Renal cortical epithelial cell (primary cell): ENCODE measurements at places on chromosomes 4 and X.
A peak's percentile ranks its signal among the peaks of the same experiment; 100 is the strongest.

- no peak for DNase-seq
Measured at GRCh38 chr4:77827343-77827742, 8.2 kb upstream of the CNOT6L start.

DNA sequence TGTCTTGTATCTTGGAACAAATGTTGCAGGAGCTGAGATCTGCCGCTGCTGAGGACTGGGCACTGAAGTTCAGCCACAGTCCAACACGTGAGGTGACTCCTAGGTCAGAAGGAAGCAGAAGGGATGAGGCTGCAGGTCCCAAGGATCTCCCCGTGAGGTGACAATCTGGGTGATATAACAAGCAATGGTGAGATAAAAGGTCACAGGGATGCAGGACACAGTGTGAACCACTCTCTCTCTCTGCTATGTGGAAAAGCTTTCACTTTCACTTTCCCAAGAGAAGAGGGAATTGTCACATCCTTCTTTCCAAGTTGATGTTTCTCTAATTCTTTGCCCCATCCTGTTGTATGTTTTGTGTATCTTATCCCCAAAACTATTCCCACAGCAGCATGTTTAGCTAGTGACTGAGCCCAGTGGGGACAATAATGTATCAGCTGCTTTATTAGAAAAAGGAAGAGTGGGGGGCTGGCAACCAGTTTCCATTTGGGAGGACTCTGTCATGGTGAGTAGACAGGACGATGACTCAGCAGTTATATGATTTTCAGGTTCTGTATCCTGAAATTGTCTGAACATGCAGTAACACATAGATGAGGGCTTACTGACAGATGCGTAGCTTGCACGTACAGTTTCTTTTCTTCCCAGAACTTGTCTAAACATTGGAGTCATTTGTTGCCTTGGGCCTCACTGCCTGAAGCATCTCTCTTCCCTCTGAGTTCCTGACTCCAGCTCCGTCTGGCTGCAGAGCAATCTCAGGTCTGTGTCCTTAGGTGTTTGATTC lies 1415.8 kb upstream of the TENM3 start:
- DNase-seq = peak; percentile 37

GRCh38 chr4:159487284-159487747 lies 384.4 kb downstream of the RAPGEF2 start:
- peak; percentile 67 for DNase-seq

- DNase-seq = no peak
Measured at GRCh38 chr4:8344377-8344776, 74.8 kb downstream of the HTRA3 start.

DNA sequence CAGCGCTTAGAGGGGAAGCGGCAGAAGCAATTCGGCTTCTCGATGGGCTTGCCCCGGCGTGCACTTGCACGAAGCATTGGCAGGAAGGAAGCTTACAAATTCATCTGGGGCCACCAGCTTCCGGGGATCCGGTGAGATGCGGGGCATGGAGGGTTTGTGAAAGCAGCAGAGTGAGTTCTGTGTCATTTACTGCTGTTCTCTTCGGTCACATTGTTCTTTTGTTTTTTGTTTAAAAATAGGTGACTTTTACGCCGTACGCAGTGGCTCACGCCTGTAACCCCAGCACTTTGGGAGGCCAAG lies 47.0 kb downstream of the ASMT start:
- no peak for DNase-seq

DNA sequence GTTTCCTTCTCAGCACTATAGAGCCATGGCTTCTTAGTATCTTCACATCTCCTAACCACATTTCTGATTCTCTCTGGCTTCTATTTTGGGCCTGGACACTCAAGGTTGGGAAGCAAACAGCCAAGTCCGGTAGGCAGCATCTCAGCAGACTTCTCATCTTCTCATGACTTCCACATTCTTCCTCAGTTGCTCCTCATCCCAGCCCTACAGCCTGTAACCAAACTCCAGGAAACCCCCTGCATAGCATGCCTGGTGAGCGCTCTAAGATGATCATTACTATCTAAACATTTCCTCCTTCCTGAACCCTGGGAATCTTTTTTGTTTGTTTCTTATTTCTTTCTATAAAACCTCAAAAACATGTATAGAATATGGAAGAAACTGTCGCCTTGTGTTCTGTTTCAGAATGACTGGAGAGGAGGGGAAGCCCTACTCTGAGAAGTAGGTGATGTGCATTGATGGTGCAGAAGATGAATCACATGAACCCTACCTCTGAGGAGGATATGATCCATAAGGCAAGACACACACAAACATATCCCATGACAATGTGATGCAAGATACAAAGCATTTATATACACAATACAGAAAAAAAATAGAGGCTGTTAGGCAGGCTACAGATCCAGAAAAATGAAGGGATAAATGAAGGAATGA lies 219.8 kb upstream of the GYPA start:
- DNase-seq = no peak

- no peak for DNase-seq
Measured at GRCh38 chrX:50100188-50100587, 100.6 kb downstream of the AKAP4 start.

- DNase-seq = peak; percentile 45
Measured at GRCh38 chr4:81723927-81724587, 252.3 kb upstream of the RASGEF1B start.

- no peak for DNase-seq
Measured at GRCh38 chr4:4720646-4721045, 138.8 kb upstream of the MSX1 start.

- peak; percentile 64 for DNase-seq
Measured at GRCh38 chr4:4606321-4606720, 64.5 kb upstream of the STX18 start.

- DNase-seq = no peak
Measured at GRCh38 chr4:71275570-71275969, 63.2 kb upstream of the SLC4A4 start.

DNA sequence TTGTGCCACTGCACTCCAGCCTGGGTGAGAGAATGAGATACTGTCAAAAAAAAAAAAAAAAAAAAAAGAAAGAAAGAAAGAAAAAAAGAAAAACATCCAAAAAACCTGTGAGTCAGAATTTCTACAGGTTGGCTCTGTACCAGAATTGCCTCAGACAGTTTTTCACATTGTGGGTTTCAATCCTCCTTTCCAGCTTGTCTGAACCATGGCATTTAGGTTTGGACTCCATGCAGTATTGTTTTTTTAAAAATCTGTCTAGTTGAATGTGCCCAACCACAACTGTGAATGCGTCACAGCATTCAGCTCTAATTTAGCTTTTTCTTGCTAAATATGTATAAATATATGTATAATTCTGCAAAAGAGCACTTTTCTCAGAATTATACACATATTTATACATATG lies 31.4 kb upstream of the ARSH start:
- DNase-seq = no peak

- peak; percentile 83 for DNase-seq
Measured at GRCh38 chr4:41177016-41177415, 37.3 kb downstream of the APBB2 start.

DNA sequence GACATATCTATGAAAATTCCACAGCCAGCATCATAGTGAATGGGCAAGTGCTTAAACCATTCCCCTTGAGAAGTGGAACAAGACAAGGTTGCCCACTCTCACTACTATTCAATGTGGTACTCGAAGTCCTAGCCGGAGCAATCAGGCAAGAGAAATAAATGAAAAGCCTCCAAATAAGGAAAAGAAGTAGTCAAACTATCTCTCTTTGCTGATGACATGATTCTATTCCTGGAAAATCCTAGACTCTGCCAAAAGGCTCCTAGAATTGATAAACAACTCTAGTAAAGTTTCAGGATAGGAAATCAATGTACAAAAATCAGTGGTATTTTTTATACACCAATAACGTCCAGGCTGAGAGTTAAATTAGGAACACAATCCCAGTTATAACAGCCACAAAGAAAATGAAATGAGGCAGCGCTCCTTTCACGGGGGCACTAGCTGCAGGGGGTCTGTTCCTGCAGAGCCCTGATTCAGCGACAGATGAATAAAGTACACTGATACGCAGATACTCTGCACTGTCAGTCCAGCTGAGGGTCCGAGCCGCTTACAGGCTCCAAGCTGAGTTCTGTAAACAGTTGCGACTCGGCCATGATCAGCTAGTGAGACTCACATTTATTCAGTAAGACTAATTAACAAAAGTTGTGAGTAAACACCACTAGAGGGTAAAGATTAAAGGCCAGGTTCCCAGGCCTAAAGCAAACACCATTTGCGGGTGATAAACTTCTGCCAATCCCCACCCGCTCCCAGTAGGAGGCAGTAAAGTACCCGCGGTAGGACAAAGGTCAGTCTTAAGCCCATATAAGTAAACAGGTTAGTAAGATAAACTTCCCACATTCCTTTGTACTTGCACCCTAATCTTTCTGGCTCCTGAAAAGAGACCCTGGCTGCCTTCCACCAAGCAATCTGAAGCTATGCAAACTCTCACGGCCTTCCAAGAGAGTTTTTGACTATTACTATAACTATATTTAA lies 290.6 kb upstream of the GRID2 start:
- no peak for DNase-seq

- DNase-seq = no peak
Measured at GRCh38 chr4:66376396-66376795, 706.1 kb upstream of the EPHA5 start.

GRCh38 chr4:144399927-144400326 lies 246.0 kb upstream of the HHIP start:
- peak; percentile 96 for DNase-seq

GRCh38 chr4:85029453-85029852 lies 63.0 kb upstream of the WDFY3 start:
- no peak for DNase-seq
